Osteoblast (primary cell): ENCODE measurements at places on chromosomes 2 and 18.

GRCh38 chr2:174682007-174682577 is 82.2 kb downstream of the CHRNA1 start:
- DNase-seq, result peak; percentile 94

DNA sequence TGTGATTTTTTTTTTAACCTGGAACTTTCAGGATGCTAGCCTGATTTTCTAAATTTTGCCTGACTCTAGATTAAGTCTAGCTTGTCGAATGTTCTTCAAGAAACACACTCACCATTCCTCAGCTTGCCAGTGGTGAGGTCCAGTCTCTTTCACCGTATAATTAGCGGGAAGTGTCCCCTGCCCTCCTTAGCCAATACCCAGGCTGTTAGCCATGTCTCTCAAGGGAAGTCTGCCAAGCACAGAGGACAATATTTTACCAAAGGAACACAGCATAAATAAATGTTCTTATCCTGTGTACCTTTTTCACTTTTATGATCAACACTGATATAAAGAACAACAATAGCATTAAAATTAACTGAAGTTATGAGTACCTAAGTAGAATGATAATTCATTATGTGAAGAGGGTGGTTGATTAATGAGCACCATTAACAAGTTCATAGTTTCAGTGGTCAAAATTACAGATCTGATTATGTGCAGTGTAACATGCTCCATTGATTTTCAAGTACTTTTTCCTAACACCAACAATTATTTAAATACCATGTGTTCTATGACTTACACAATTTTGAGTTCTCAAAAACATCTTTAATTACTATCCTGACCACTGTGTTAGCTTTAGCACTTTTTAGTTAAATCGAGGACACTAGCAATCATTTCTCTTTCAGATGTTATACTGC is 445.8 kb upstream of the RAB12 start:
- DNase-seq, result no peak

DNA sequence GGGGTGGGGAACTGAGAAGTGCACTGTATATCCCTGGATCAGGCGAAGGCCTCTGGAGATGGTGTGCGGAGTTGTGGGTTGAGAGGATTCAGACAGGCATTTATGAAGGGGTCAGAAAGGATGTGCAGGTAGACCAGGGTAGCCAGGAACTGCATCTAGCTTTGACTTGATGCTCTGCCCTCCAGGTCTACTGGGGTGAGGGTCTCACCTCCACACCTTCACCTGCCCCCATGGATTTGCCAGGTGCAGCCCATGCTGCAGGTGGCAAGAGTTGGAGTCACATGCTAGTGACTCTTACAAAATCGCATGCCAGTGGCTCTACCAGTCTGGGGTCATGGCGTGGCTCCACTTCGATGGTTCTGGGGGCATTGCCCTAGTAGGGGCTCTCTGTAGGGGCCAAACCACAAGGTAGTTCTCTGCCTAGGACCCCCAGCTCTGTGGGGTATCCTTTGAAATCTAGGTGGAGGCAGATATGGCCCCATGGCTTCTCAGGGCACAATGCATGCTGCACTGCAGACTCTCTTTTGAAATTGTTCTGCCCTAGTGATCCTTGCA is 18.9 kb upstream of the KCNF1 start:
- DNase-seq, result no peak

DNA sequence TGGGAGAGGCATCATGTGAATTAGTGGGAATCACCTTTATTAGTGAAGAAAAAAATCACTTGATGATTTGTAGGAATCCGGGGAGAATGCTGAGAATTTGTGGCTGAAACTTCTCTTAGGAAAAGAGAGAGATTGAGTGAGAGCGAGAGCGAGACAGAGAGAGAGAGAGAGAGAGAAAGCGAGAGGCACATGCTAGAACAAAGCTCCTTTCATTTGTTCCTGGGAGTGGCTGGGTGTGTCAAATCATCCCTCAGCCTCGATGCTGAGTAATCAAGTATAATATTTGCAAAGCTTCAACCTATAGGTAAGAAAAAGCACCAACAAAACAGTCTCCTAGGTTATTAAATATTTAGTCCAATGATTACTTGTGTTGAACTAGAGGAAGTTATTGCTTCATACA is 4.4 kb upstream of the SERPINB5 start:
- DNase-seq, result no peak

GRCh38 chr2:217685255-217685605 is 317.6 kb downstream of the TNS1 start:
- peak; percentile 86 for DNase-seq

DNA sequence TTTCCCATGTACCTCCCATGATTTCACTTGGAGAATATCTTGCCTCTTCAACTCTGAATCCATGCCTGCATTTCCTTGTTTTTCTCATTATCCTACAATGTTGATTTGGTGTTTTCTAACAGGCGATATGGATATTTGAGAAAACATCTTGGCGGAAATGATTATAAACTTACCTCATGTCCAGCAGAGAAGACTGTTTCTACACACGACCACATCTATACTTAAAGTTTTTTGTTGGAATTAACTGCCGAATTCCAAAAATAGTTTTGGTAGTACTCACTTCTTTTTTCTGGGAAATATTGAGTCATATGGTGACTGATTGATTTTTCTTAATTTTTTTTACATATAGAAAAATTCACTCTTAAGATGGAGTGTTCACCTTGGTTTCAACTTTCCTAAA is 41.4 kb upstream of the TMEFF2 start:
- peak; percentile 70 for DNase-seq

DNA sequence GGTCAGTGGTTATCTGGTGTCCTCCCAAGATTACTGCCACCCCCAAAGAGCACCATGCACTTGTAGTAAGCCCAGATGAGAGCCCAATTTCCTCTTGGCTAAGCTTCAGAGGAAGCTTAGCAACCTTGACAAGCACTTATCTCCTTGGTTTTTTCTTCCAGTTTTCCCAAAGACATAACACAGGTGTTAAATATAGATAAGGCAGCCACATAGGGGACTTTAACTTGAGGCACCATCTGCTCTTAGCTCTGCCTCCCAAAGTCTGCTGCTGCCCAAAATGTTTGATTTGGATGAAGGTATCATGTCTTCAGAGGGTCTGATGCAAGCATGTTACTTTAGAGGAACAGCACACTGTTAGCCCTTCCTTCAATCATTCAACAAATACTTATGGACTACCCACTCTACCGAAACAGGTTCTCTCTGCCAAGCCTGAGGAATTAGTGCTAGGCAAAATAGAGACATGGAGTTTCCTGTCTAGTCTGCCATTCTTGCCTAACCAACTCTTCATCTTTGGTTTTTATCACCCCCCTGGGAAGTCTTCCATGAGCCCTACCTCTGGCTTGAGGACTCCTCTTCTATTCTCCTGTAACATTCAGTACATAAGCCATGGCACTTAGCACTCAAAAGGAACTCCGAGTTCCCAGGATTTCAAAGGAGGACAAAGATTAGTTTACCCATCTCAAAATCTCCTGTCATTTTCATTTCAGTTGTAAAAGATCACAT is 73.7 kb downstream of the SP3 start:
- no peak for DNase-seq

DNA sequence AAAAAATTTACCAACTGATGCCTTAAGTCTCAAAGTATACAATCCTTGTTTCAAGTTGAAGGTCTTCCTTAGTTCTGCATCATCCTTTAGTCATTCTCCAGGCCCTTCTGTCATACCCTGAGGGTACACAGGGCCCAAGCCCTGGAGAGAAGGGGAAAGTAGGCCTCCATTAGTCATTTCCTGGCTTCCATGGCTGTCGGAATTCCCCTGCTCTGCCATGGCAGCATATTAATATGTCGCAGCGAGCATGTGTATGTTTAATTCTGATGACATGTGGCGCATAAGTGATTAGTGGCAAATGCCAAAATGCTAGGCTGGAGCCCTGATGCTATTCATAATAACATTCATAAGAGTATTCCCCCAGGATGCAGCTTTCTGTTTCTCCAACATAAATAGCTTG is 22.1 kb downstream of the GPR39 start:
- DNase-seq, result peak; percentile 92

DNA sequence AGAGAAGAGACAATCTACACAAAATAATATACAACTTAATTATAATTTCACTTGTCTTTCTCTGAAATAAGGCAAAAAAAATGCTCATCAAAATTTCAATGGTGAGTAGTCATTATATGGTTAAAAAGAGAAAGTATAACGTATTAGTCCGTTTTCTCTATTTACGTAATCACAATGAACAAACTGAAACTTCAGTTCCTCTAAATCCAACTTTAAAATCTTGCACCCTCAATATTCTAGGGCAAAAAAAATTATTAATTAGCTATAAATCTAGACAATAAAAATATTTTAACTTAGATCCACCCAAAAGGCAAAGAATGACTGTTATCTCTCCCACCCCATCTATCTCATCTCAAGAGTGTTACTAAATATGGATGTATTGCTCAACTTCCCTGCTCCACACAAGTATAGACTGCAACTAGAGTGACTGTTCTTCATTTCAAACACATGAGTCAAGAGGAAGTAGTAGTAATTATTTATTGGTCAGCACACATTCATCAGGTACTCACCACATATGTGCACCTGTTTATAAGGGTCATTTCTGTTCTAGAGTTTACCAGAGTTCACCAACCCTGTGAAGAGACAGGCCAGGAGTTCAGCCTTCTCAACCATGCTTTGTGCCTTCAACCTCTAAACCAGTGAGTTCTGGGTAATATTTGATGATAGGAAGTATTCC is 36.4 kb downstream of the STK39 start:
- DNase-seq, result no peak

DNA sequence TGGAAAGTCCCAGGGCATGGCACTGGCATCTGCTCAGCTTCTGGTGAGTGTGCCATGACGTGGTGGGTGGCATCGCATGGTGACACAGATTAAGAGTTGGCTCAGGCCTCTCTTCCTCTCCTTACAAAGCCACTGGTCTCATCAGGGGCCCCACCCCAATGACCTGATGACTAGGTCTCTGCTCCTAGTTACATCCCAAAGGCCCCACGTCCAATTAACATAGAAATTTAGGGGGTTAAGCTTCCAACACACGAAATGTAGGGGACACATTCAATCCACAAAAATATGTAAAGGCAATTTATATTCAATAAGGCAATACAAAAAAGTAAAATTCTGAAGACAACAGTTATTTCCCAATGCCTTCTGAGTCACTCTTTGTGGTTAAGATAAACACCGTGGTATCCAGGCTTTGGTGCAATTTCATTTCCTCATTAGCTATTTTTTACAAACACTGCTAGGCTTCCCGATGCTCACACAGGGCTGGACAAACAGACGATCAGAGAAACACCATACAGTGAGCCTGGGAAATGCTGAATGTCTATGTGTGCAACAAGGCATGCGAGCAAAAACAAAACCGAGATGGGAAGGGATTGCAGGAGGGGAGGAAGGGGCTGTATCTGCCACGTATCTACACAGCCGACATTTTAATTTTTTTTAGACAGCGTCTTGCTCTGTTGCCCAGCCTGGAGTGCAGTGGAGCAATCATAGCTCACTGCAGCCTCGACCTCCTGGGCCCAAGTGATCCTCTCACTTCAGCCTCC is 67.2 kb downstream of the MBP start:
- no peak for DNase-seq

GRCh38 chr2:27990030-27990590 is 99.6 kb downstream of the BABAM2 start:
- DNase-seq, result no peak

DNA sequence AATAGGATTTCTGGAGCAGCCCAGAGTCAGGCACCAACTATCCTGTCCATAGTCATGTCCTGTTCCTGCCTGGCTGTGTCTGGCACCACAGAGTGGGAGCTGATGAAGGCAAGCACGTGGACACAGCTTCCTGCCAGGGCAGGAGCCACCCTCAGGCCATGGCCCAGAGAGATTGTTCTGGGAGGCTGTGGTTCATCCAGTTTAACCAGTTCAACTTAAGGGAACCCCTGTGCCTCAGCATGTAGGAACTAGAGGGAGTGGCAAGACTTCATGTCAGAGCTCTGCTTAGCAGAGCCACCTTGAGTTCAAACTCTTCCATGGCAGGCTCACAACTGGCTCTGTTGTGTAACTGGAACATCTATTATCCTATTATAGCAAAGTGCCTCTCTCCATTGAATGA is 73.2 kb upstream of the NCKAP5 start:
- DNase-seq, result peak; percentile 42

- no peak for DNase-seq
Observed at GRCh38 chr2:227623226-227623625, 5.9 kb downstream of the SCYGR4 start.

- DNase-seq, result no peak
Observed at GRCh38 chr2:148674063-148675020, 29.8 kb downstream of the EPC2 start.

GRCh38 chr2:43070676-43071502 is 155.5 kb downstream of the ZFP36L2 start:
- peak; percentile 78 for DNase-seq

DNA sequence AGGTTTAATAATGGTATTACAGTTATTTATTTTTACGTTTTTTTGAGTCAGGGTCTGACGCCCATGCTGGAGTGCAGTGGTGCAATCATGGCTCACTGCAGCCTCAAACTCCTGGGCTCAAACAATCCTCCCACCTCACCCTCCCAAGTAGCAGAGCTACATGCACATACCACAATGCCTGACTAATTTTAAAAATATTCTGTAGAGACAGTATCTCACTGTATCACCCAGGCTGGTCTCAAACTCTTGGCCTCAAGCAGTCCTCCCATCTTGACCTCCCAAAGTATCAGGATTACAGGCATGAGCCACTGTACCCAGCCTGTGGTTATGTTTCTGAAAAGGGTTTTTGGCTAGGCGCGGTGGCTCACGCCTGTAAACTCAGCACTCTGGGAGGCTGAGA is 120.8 kb downstream of the ESCO1 start:
- no peak for DNase-seq

- DNase-seq, result no peak
Observed at GRCh38 chr18:31154181-31154580, 8.5 kb downstream of the DSC1 start.

DNA sequence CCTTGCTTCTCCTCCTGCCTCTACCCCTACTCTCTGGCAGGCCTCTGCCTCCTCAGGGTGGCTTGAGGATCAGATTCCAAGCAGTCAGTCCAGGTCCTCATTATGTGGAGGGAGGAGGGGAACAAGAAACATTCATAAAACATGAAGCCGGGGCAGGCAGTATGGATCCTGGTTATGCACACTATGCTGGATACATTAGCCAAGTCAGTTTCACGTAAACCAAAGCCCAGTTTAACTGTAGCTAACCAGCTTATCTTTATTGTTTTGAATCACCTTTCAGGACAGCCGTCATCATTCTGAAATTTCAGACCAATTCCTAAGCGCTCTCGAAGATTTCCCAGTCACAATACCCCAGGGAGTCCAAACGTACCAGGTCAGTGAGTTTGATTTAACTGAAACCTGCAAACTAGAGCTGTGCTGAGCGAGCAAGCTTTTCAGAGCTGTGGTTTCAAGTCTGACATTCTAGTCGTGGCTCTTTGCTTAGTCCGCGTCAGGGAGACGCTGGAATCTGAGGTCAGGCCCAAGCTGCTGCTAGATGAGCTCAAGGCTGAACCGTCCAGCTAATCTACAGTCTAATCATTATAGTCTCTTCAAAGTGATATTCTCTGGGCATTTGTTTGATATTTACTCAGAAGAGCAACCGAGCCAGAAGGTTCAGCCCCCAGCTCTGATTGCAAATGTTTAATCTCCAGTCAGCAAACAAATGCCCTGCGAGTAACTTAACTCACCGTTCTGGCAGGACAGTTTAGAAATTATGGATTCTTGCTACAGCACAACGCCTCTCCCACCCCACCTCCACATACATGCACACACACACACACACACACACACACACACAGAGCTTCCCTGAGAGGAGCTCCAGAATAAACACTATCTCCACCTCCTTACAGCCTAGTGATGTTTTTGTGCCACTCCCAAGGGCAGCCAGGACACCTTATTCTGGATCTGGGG is 63.8 kb upstream of the BZW1 start:
- DNase-seq, result peak; percentile 77
